Lower leg skin (tissue), 4 donors: ENCODE measurements at places on chromosomes 1 and 21.

DNA sequence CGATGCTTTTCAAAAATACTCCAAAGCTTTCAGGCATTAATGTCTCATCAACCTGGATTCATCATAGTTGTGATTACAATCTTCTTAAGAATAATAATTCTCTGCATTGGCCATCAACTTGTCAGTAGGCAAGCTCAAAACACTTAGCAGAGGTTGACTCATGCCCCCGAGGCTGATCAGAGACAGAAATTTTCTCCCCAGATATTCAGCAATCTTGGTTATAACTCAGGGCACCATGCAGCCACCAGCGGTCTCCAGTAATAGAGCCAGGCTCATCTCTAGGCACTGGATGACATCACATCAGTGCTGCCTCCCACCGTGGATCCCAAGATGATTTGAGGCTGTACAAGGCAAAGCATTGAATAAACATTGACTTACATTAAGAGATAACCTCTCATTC, 14.3 kb upstream of the IFFO2 start:
- peak; percentile 65 for DNase-seq

DNA sequence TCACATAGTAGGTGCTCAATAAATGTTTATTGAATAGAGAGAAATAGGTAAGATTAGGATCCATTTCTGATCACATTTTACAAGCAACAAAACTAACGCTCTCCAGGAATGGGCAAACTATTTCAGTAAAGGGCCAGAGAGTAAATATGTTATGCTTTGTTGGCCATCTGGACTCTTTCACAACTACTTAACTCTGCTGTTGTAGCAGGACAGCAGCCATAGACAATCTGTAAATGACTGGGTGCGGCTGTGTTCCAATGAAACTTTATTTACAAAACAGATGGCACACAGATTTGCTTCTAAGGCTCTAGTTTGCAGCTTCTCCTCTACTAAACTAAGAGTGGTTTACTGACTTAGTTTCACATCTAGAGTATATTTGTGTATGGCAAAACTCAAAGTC, 83.0 kb upstream of the BACH1 start:
- no peak for DNase-seq

- DNase-seq = no peak
Measured at GRCh38 chr1:72481420-72481970, 199.2 kb upstream of the NEGR1 start.

- DNase-seq = no peak
Measured at GRCh38 chr1:152191260-152191659, 32.2 kb upstream of the RPTN start.

- DNase-seq = no peak
Measured at GRCh38 chr1:214123061-214123784, 135.4 kb downstream of the PROX1 start.

DNA sequence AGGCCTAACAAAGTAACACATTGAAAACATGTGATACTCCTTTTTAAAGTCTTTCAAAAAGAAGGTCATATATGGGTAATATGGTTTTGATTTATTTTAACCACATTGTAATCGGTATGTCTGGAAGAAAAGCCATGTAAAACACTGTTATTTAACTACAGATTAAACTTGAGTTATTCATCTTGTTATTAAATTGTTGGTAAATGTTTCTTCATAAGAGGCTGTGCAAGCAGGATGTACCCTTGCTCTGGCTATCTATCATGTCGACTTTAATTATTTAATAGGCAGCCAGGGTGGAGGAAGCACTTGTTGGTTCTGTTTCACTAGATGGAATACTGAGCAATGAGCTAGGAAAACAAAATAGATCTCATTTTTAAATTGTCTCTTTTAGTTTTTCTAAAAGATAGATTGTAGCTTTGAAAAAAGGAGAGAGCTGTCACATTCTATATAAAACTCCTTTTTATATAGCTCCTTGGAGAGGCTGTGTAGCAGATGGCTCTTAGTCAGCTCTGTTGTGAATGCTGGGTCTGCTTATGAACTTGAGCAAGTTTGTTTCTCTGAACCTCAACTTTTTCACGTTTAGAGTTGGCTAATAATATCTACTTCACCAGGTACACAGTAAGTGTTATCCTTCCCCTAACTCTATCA, 39.5 kb downstream of the LRRC8B start:
- DNase-seq = no peak

DNA sequence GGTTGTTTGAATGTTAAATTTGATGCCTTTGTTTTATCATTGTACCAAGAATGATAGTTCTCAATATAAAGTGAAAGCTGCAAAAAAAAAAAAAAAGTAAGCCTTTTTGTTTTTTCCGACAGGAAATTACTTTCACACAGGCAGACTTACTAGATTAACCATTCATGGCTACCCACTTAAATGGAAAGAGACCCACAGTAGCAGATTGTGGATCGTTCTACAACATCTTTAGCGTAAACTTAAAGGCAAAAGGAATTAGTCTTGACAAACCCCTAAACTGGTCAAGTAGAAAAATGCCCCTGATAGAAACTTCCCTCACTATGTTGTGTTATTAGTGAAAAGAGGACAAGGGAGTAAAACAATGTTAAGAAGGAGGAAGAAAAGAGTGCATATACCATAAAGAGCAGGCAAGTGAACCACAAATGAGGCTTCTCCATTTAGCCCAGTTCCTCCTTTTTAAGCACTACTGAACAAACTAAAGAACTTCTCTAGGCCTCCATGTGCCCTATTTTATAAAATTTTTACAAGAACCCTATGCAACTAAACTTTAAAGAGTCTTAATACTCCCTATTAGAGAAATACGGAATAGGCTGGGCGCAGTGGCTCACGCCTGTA, 1560.3 kb downstream of the MRPL39 start:
- DNase-seq = no peak

DNA sequence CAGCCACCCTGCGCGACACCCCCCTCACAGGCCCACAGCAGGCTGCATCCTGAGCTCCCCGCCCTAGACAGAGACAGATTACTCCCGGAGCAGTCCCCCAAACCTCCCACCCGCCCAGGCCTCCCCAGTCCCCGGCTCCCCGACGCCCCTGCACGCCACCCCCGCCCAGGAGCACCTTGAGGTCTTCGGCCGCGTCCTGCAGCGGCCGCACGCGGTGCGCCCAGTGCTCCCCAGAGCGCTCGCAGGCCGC, 731 bp downstream of the TRIM11 start:
- no peak for DNase-seq

- no peak for DNase-seq
Measured at GRCh38 chr1:88736633-88737248, 52.7 kb downstream of the PKN2 start.
